Panc1 (cell line): ENCODE measurements at places on chromosomes 3 and 15. TPM values are rescaled to one million over a fixed set of nuclear protein-coding genes. Genes with fewer than 3 reads are reported as not detected.

DNA sequence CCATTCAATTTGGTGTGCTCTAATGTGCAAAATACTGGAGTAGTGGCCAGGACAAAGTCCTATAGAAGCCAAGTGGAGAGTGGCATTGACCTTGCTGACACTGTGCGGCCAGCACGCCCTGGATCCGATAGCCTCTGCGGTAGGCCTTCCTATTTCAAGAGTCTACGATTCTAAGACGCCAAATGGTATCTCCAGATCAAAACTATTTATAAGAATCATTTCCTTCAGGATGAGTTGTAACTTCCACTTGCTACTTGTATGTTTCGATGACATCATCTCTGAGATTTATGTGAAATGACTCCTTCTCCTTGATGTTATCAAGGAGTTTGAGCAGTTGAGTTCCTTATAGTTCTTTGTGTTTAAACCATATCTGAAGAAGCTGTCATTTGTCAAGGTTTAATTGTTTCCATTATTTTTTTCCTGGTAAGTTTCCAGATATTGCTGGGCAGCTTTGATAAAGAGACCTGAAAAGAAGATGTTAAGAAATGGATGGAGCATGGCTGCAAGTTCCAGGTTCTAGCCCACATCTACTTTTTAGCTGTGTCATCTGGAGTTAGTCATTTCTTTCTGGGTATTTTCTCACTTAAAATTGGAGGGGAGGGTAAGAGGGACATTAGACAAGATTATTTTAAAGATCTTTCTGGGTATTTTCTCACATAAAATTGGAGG lies 71.8 kb downstream of the TMEM44 start:
- no peaks in the 10 kb centered on the region for H3K27me3 ChIP-seq
- H3K27ac ChIP-seq: no peak overlapping the region
- H3K4me3 ChIP-seq: no peak overlapping the region

- H3K4me3 ChIP-seq: no peak overlapping the region
- H3K27me3 ChIP-seq: no peaks in the 10 kb centered on the region
- no peaks in the 10 kb centered on the region for H3K36me3 ChIP-seq
- DNase-seq: no peak
These were observed 17.7 kb upstream of the SNRK start for GRCh38 chr3:43268636-43269035.

- H3K36me3 ChIP-seq: no peaks in the 10 kb centered on the region
- H3K4me1 ChIP-seq: no peaks in the 10 kb centered on the region
- DNase-seq: no peak
- H3K27ac ChIP-seq: no peak overlapping the region
These were observed 34.5 kb downstream of the COLQ start for GRCh38 chr3:15486979-15487378.

- peak; percentile 90 for DNase-seq
- H3K4me3 ChIP-seq: peak within 1 kb of the TSS; percentile 89
- H3K27ac ChIP-seq: peak within 1 kb of the TSS; percentile 84
- peaks cover 12% of the 10 kb centered on the region for H3K4me1 ChIP-seq
These were observed at the start of gene MFN1 for GRCh38 chr3:179347345-179348194. TSS of gene MFN1 (plus strand) at chr3:179347709. CDS start at chr3:179348852, 1,143 bp downstream.

DNA sequence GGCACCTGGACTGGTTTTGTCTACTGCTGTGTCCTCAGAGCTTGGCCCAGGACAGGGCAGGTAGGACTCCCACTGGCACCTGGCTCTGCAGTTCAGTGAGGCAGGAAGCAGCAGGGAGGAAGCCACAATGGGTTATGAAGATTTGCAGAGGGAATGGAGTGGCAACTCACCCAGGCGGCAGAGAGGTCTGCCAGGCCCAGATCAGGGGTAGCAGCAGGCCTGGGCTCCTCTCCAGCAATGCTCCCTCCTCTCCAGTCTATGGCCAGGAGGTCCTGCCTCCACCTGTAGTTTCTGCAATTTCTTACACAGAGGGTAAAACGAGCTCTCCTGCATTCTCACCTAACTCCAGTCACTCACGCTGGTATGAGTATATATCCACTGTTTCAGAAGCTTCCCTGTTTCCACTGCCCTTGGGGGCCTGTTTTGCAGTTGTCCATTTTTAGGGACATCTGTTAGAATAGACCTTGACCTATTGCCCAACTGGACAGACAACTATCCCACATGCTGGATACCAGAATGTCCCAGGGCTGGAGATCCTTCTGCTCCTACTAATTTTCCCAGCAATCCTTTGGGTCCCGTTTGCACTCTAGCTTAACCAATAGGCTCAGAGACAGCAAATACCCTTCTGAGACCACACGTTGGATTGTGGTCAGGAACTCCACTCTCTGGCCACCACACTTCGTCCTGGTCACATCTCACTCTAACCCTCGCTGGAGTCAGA lies 35.2 kb downstream of the HMCES start:
- DNase-seq: no peak
- peaks cover 13% of the 10 kb centered on the region for H3K4me1 ChIP-seq
- no peaks in the 10 kb centered on the region for H3K27me3 ChIP-seq
- H3K4me3 ChIP-seq: peak overlapping the region; percentile 92

DNA sequence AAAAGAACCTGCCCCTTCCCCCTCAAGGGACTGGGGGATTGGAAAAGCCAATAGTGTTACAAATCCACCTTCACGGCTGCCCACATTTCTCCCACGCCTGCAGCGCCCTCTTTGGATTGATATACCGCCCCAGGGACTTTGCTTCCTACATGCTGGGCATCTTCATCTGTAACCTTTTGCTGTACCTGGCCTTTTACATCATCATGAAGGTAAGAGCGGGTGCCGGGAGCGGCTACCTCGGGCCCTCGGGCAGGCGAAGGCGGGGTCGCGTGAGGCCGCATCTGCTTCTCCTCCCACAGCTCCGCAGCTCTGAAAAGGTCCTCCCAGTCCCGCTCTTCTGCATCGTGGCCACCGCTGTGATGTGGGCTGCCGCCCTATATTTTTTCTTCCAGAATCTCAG lies 73.1 kb downstream of the USF3 start:
- no peak overlapping the region for H3K27ac ChIP-seq
- H3K27me3 ChIP-seq: peaks cover 2% of the 10 kb centered on the region; the same call in 1 of the 2 replicates
- H3K4me3 ChIP-seq: no peak overlapping the region
- no peaks in the 10 kb centered on the region for H3K4me1 ChIP-seq
- H3K36me3 ChIP-seq: no peaks in the 10 kb centered on the region
- no peak for DNase-seq

GRCh38 chr15:22892333-22892732 lies 53.9 kb downstream of the NIPA2 start:
- no peak for DNase-seq
- no peaks in the 10 kb centered on the region; the same call in 1 of the 2 replicates for H3K36me3 ChIP-seq
- H3K27ac ChIP-seq: no peak overlapping the region
- no peak overlapping the region for H3K4me3 ChIP-seq

DNA sequence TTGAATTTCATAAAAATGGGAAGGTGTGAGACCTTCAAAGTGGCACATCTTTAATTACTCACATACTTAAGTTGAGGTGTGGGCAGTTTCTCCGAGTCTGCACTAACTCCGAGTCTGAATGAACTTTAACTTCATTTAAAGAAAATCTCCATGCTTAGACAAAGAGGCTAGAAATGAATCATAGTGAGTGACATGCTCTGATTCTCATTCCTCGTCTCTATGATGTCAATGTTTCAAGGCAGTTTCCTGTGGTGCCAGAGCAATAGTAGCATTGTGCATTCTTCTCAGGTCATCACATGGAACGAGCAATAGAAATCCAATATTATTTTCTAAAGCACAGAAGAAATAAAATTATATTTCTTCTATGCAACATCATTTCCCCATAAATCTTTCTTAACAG lies 224.8 kb downstream of the KCNMB2 start:
- no peak overlapping the region for H3K27ac ChIP-seq
- no peaks in the 10 kb centered on the region for H3K36me3 ChIP-seq
- DNase-seq: no peak
- H3K4me3 ChIP-seq: no peak overlapping the region

DNA sequence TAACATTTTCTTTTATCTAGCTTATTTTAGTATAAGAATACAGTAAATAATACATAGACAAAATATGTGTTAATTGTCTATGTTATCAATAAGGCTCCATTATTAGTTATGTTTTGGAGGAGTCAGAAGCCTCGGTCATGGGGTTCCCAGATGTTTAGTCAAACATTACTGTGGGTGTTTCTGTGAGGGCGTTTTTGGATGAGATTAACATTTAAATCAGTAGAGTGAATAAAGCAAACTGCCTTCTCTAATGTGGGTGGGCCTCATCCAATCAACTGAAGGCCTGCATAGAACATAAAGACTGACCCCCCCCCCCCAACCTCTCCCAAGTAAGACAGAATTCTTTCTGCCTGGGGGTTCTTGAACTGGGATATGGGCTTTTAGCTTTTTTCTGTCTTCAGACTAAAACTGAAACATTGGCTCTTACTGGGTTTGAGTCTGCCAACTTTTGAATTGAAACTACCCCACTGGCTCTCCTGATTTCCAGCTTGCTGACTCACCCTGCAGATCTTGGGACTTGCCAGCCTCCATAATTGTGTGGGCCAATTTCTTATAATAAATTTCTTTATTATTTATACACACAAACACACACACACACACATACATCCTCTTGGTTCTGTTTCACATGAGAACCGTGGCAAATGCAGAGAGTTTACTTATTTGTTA lies 192.0 kb downstream of the TPRG1 start:
- H3K27me3 ChIP-seq: no peaks in the 10 kb centered on the region
- no peak for DNase-seq
- H3K36me3 ChIP-seq: no peaks in the 10 kb centered on the region
- H3K27ac ChIP-seq: no peak overlapping the region
- no peak overlapping the region for H3K4me3 ChIP-seq

GRCh38 chr3:17508180-17508752 lies 234.2 kb downstream of the TBC1D5 start:
- H3K36me3 ChIP-seq: no peaks in the 10 kb centered on the region
- no peak for DNase-seq
- no peaks in the 10 kb centered on the region for H3K27me3 ChIP-seq

GRCh38 chr3:39783680-39784079 lies 25.7 kb upstream of the MYRIP start:
- no peak overlapping the region for H3K4me3 ChIP-seq
- H3K4me1 ChIP-seq: no peaks in the 10 kb centered on the region
- H3K27me3 ChIP-seq: no peaks in the 10 kb centered on the region; the same call in 1 of the 2 replicates
- H3K36me3 ChIP-seq: no peaks in the 10 kb centered on the region
- no peak for DNase-seq
- no peak overlapping the region for H3K27ac ChIP-seq

DNA sequence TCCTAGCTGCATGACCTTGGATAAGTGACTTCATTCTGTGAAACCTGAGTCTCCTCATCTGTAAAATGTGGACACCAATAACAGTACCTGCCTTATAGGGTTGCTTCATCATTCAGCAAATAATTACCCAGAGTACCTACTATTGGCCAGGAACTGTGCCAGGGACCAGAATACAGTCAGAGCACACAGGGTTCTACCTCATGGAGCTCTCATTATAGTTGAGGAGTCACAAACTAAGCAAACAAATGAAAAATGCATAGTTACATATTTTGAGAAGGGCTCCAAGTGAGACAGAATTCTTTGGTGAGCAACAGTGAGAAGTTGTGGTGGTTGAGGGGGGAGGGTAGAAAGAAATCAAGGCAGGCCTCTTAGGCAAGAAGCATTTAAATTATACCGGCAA lies 308.6 kb upstream of the WNT5A start:
- H3K36me3 ChIP-seq: no peaks in the 10 kb centered on the region
- H3K27ac ChIP-seq: no peak overlapping the region
- DNase-seq: no peak
- no peaks in the 10 kb centered on the region for H3K27me3 ChIP-seq
- no peak overlapping the region for H3K4me3 ChIP-seq

DNA sequence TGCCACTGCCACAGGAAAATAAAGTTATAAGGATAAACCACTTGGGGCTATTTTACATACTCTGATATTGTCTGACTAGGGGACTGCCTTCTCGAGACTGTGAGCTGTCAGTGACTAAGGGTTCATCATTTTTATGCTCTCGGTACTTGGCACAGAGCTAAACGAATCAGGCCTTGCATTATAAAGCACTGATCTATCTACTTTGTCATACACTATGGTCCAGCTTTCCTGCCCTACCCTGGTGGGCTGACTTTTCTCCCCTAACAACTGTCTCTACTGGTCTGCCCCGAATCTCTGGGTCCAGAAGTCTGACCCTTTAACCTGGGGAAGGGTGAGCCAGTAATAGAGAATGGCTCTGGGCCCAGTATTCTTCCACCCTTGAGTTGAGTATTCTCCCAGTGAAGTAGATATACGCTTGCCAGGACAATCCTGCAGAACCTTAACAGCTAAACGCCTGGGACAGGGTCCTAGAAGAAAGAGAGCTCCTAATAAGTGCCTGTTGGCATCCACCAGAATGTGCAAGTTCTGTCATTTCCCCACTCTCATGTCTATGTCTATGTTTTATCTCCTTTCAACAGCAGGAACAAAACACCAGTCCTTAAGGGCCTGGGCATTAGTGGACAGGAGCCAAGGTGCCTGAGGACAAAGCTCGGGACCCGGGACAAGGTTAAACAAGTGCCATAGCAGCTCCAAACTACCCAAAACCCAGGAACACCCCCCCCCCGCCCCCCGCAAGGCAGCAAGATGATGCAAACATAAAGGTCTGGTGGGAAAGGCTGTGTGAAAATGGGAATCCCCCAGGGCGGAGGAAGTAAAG lies 1.2 kb downstream of the LARP6 start:
- peak overlapping the region; percentile 93 for H3K4me3 ChIP-seq
- peak overlapping the region; percentile 90 for H3K27ac ChIP-seq
- H3K4me1 ChIP-seq: peaks cover 28% of the 10 kb centered on the region
- DNase-seq: no peak
- peaks cover 5% of the 10 kb centered on the region for H3K36me3 ChIP-seq

GRCh38 chr3:58116161-58116955 lies 94.4 kb downstream of the DNASE1L3 start:
- peaks cover 7% of the 10 kb centered on the region; the same call in 1 of the 2 replicates for H3K4me1 ChIP-seq
- peaks cover 21% of the 10 kb centered on the region for H3K36me3 ChIP-seq
- no peak overlapping the region for H3K4me3 ChIP-seq
- DNase-seq: no peak
- peak overlapping the region; percentile 29; the same call in 1 of the 2 replicates for H3K27ac ChIP-seq

DNA sequence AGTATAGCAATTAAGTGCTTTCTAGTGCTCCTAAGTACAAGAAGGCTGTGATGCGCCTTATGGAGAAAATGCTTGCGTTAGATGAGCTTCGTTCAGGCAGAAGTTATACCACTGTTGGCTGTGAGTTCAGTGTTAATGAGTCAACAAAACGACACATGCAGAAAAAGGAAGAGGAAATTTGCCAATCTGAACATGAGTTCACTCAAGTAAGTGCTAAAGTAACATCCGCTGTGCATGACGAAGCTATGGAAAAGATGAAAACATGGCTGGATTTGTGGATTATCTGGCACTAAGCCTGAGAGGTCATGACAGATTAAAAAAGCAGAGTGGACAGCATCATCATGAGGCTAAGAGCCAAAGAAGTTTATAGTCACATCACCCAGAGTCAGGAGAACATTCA lies 36.9 kb downstream of the SH3BP5 start:
- H3K27me3 ChIP-seq: no peaks in the 10 kb centered on the region
- no peak overlapping the region for H3K27ac ChIP-seq
- H3K36me3 ChIP-seq: no peaks in the 10 kb centered on the region
- no peaks in the 10 kb centered on the region for H3K4me1 ChIP-seq
- DNase-seq: no peak

- H3K27me3 ChIP-seq: no peaks in the 10 kb centered on the region
- H3K36me3 ChIP-seq: no peaks in the 10 kb centered on the region
- no peak overlapping the region for H3K4me3 ChIP-seq
- H3K4me1 ChIP-seq: no peaks in the 10 kb centered on the region
- DNase-seq: no peak
- H3K27ac ChIP-seq: no peak overlapping the region
These were observed 6.9 kb upstream of the PLSCR2 start for GRCh38 chr3:146476094-146476740.

Gene SNURF
- total RNA-seq: 13.7 TPM

Gene GRM7
- total RNA-seq: not detected

Gene PLSCR5
- total RNA-seq: not detected

Gene FANCD2OS
- total RNA-seq: not detected

Gene GPR156
- total RNA-seq: 0.39 TPM

Gene RASGRP1
- total RNA-seq: 0.51 TPM

Gene C15orf62
- total RNA-seq: 0.33 TPM

Gene GOLGA6L7
- total RNA-seq: not detected
